ENCODE measurements at places on chromosomes 4 and X.

DNA sequence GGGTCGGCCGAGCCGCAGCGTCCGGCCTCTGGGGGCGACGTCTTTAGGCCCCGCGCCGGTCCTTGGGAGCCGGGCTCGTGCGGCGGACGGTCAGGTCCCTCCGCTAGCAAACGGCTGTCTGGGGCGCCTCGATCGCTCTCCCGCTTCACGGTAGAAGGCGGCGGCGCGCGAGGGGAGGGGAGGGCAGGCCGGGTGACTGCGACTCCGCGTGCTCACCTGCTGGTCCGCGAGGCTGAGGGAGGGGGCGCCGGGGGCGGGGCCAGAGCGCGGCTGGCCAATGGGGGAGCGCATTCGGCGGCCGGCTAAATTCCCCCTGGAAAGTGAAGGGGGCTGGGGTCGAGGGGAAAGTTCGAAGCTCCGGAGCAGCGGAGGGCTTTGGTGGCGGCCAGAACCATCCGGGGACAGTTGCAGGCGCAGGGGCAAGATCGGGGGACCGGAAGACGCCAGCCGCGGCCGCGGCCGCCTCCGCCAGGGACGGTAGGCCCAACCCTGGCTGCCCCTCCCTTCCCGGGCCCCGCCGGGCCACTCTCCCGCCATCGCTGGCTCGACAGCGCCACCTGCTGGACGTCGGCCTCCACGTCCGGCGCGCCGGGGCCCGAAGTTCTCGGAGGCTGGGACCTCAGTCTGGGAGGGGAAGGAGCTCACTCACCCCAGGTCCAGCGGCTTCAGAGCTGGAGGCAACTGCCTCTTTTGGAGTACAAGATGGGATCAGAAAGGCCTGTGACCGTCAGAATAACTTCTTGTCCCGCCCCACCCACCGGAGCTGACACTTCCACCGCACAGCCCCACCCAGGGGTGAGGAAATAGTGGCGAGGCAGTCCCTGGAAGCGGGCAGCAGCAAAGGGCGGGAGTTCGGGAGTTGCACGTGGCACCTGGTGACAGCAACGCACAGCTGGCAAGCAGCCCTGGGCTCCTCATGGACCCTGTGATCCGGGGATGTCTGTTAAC is 49.9 kb downstream of the ELF4 start:
- peak; percentile 64 for DNase-seq

DNA sequence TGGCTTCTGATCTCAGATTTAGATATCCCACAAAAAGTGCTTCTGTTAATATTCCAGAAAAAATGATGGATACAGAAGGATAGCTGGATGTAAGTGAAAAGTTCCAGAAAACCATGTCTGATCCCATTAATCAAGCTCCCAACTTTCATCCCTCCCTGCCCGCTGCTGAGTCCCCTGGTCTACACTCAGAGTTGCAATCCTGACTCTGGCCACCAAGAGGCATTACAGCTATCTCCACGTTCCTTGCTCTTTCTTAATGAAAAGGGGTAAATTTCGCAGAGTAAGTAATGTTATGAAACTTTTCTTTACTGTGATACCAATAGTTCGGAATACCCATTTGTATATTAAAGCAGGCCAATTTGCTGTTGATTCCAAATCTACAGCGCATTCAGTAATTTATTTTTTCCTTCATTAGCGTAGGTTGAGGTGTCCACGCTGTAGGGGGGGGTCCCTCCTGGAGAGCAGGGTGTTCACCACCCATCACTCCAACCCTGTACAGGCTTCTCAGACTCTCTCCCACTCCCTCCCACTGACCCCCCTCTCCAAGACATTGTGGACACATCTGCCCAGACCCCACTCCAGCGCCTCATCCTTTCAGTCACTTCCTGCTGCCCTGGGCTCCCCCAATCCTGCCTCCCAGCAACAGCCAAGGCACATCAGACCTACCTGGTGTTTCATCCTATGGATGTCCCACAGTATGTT is 55.1 kb downstream of the RAB40A start:
- DNase-seq: peak; percentile 67

DNA sequence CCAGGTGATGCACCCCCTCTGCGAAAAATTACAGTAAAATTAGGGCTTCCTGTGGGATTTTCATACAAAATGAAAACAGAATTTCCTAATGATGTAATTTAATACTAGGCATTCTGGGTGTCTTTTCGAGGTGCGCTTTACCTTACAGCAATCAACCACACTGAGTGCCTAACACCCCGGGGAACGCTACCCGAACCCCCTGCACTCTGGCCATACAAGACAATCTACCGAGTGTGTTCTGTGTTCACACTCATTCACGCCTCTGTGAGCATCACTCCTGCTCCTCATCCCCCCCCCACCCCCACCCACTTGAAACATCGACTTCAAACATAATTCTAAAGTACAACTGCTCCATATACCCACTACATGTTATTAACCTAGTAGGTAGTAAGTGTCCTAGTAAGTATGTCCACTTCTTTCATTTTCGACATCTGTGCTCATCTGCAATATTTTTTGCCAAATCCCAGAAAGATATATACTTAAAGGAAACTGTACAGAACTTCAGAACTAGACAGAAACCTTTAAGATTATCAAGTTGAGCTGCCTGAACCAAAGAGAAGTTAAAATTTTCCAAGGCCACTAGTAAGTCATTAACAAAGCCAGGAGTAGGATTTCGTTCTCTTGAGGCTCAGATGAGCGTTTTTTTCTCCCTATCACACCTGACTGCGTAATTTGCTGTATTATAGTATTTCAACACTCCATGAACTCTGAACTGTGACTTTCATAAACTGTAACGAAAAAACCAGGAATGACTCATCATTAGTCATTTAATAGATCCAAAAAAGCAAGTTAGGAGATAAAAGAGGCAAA is 80.0 kb downstream of the FAT1 start:
- no peak for DNase-seq

DNA sequence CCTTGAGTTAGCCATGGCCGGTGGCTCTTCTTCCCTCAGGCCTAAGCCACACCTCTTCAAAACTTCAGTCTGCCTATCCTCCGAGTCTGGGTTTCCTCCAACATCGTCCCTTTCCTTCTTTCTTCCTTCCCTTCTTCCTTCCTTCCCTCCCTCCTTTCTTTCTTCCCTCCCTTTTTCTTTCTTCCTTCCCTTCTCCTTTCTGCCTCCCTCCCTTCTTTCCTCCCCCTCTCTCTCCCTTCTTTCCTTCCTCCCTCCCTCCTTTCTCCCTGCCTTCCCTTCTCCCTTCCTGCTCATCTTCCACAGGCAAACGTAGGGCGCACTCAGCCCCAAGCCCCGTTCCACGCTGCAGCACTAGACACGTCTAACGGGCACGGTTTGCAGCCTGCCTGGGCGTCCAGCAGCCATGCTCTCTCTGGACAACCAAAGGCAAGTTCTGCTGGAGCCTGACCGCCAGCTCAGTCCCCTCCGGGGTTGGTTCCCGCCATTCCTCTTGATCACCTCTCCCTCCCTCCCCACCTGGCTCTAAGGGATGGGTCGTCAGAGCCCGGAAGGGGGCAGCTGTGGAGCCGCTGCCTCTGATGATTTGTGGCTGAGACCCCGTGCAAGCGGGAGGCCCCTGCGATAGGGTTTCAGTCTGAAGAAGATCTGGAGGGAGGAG is 34.1 kb upstream of the CLDN24 start:
- DNase-seq: no peak

DNA sequence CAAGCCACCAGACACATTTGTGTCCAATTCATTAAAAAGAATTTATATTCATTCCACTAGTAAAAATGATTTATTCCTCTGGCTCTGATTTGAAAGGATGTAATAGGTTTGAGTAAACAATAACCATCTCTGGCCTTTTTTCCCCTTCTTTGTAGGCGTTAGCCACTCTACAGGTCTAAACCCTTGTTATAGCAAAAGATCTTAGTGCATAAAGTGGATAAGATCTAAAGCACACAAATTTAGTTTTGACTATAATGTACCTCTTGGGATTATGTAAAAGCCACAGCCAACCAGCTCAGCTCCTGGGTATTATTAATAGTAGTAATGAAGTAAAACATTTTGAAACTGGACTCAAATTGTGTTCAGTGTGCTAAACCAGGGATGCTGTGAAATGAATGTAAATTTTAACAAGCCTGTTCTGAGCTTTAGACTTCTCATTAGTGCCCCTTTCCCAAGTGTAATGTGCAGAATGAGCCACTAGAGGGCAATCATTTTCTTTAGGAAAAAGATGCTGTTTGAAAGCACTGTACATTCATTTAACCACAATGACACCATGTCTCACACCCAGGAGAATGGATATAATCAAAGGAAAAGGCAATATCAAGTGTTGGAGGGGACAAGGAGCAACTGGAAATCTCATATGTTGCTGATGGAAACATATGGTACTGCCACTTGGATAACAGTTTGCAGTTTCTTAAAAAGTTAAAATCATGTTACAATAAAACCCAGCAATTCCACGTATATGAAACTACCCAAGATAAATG is 69.7 kb downstream of the KLHL8 start:
- DNase-seq: peak; percentile 87

DNA sequence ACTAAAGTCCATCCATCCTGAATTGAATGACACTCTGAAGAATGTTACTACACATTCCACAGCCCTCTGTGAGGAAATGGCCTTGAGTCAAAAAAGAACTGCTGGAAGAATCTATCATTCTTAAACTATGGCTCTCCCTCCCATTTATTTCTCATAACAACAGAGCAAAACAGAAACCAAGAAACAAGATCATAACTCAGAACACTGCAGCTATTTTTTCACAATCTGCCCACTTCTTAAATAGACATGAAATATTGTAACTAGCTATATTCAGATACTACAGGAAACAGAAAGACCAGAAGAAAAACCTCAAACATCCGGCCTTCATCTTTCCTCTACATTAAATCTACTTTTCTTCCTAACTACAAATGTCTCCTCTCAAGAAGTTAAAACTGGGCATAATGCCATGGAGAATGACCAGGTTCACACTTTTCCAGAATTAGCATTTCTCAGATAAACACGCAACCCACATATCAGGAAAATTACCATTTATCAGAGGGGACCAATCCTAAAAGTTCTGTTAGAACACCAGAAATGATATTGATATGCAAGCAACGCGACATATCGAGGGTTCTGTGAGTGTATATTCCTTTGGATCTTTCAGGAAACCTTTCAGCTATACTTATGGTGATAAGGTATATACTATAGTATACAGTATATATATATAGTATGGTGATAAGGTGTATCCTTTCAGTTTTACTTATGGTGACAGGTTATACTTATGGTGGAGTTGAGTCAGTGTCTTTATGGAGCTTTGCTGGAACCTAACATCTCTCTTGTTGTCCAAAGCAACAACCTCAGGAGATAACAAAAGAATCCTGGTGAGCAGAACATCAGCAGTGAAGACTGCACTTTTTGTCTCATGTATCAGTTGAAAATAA is 60.4 kb upstream of the IRF2 start:
- peak; percentile 31 for DNase-seq

DNA sequence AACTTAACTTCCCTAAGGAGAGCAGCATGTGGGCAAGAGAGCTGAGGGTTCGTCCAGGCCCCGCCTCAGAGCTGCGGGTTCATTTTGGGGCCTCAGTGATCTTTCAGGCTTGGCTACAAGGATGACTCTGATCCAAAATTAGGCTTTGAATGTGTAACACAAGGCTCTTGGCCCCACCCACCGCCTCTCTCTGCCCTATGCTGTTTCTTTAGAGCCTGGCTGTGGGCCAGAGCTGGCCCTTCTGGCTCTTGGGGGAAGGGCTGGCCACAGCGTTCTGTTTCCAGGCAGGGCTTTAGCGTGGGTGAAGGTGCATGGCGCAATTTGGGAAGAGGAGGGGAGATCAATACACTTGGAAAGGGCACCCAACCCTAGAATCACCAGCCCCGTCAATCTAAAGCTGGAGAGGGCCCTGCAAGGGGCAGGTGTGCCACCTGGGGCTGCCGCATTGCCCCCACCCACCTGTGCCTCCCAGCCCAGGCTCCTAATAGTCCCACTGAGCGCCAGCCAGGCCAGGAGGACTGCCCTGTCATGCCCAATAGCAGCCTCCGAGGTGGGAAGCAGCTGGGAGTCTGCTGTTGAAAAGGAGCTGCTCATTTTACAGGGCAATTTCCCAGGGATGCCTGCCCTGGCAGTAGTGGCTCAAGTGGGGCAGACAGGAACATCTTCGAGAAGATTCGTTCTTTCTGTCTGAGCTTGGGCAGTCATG is 84.5 kb upstream of the MAML3 start:
- peak; percentile 61 for DNase-seq

GRCh38 chr4:139576219-139576618 is 20.2 kb upstream of the SETD7 start:
- DNase-seq: no peak

GRCh38 chrX:3191796-3192195 is 150.5 kb downstream of the ARSF start:
- no peak for DNase-seq

- DNase-seq: peak; percentile 32
Measured at GRCh38 chr4:151485541-151486131, 76.7 kb downstream of the FHIP1A start.

DNA sequence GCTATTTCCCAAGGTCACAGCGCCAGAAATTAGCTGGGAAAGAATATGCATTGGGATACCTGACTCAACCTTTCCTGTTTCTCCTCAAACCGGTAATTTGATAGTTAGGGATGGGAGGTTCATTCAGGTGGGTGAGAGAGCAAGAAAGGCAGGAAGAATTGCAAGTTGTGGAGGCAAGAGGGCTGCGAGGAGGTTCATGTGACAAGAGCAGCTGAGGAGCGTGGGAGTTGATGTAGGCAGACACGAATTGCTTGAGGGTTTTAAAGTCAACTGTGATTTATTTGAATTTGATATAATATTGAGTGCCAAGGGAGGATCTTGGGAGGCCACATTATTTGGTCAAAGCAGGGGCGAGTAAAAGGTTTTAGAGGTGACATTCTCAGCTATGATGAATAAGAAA is 329.0 kb downstream of the STIM2 start:
- DNase-seq: no peak

DNA sequence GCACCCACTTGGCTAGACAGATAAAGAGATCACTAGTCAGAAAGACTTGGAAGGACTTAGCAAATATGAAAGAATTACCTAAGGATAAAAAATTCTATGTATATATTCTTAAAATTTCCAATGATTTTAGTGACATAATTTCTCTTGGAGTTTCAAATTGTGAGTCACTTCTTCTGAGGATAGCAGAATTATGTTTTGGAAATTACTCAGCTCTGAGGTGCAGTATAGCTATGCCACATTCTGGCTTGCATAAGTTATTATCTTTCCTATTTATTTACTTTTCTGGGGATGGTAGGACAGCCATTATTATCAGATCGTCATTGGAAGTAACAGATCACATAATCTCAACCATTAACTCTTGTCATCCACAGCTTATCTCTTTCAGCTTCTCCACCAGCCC is 853.5 kb downstream of the TRIML1 start:
- no peak for DNase-seq

DNA sequence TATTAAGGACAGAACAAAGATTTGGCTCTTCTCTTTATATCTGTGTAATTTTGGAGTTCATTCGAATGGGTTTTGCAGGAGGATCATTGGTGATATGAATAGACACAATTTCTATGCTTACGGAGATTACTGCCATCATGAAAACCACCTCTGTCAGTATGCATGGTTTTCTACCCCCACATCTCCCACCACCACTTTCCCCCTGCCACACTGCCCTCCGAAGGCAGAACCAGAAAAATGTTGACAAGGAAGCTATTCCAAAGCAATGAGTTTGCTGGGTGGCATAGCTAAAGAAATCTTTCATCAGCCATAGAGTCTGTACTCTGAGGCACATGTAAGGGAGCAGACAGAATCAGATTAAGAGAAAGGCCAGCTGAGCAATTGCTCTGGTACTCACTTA is 567.3 kb upstream of the ACTRT1 start:
- peak; percentile 24 for DNase-seq
